Right atrium auricular region (tissue), 2 donors: ENCODE measurements at places on chromosomes 12 and 14. TPM values are rescaled to one million over a fixed set of nuclear protein-coding genes. Genes with fewer than 3 reads are reported as not detected.

- DNase-seq: no peak
These were observed 408.5 kb upstream of the RGS6 start for GRCh38 chr14:71523630-71524319.

- DNase-seq: no peak
These were observed 62.8 kb downstream of the OTOGL start for GRCh38 chr12:80162177-80162576.

DNA sequence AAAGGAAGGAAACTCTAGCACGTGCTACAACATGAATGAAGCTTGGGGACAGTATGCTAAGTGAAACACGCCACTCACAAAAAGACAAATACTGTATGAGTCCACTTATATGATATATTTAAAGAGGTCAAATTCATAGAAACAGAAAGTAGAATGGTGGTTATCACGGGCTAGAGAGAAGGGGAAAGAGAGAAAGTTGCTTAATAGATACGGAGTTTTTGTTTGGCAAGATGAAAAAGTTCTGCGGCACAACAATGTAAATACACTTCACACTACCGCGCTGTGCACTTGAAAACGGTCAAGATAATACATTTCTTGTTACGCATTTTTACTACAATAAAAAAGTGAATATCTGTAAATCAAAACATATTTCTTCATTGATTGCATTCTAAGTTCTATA is 37.3 kb downstream of the FBLN5 start:
- DNase-seq: no peak

DNA sequence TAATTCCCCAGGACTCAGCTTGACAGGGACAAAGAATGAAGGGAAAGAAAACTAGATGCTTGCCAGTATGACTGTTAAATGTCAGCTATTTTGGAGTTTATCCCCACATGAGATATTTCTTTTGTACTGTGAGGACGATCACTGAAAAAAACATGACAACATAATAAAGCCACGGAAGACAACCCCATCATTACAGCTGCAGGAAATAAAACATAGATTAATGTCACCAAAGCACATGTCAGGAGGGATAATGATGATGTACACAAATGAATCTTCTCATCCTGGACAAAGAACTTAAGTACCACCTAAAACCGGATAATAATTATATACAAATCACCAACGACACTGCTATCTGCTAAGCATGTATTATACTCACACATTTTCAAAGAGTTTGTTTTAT is 84.6 kb upstream of the GRIP1 start:
- DNase-seq: no peak

DNA sequence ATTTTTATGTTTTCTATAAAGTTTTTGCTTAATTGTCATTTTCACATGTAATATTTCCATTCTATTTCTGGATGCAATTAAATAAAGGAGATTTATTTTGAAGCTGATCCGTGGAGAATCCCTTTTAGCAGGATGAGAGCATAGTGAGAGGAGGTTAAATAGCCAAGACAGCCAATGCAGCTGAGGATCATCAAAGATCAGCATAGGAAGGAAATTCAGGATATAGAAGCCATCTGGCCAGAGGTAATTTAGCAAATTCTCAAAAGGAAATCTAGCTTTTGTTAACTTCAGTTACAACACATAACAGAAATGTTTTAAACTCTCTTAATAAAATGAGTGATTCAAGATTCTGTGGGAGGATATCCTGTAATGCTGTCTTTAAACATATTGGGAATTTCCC is 122.8 kb upstream of the PDE3A start:
- no peak for DNase-seq

DNA sequence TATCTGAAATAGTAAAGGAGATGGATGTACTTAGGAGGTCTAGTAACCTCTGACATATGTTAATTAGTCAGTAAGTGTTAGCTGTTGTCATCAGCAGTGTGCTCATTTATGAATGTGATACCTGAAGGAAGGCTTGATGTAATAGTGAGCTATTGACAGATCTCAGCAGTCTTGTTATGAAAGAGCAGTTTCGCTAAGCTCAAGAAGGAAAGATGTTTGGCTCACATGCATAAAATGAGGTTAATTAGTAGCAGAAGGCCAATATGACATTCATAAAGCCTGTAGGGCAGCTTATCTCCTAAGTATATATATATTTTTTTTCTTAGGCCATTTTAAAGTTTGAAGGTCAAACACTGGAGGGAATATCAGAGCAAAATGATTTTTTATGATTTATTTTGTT is 2.8 kb downstream of the FAM234B start:
- no peak for DNase-seq

- DNase-seq: no peak
These were observed 1211.4 kb downstream of the VRK1 start for GRCh38 chr14:98008381-98009113.

DNA sequence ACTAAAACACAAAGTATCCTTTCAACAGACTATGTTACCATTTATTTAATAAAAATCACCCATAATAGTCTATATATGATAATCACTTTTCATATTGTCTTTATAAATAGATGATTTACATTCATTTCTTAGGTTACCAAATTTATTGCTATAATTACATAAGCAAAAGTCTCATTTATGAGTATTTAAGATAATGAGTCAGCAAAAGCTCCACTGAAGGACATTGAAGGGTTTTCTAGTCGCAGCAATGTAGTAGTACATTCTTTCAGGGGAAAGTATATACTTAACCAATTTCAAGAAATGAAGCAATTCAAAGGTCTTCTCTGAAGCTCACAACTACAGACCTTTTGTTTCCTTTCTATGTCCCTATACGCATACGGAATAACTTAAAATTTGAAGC is 110.9 kb downstream of the NOVA1 start:
- no peak for DNase-seq

DNA sequence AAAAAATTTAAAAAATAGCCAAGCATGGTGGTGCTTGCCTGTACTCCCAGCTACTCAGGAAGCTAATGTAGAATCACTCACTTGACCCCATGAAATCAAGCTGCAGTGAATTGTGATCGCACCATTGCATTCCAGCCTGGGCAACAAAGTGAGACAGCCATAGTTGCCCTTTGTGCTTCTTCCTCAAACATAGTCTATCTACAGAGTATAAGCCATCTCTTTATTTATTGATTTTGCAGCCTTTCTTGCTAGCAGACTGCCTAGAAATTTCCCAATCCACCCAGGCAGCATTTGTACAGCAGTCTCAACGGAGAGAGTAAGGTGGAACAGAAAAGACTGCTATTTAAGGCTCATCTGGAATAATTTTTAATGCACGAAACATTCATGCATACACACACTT is 68.8 kb downstream of the IPO8 start:
- DNase-seq: no peak

GRCh38 chr12:47557386-47557785 is 148.4 kb downstream of the RPAP3 start:
- no peak for DNase-seq

DNA sequence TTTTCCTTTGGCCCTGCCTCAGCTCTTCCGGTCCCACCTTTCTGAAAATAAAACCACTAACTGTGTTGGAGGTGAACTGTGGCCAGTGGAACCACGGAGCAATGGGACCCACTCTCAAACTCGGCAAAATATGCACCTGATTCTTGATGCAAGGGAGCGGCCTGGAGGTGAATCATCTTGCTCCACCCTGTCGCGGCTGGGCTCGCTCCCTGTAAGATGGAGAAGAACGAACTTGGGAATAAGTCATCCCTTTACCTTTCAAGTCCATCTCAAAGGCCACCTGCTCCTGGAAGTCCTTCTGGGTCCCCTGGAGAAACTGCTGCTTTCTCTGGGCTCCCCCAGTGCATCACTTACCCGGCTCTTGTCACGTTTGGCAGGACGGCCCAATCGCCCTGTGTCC is 309.9 kb downstream of the BCL11B start:
- no peak for DNase-seq

- peak; percentile 64 for DNase-seq
These were observed 161.2 kb downstream of the DAD1 start for GRCh38 chr14:22427771-22428231.

Gene HHIPL1
- total RNA-seq: 1.8 TPM

Gene CYP27B1
- 0.28 TPM for total RNA-seq

Gene RPL10L
- not detected for total RNA-seq
